G401 (cell line): ENCODE measurements at places on chromosomes 2 and 18.
A peak's percentile ranks its signal among the peaks of the same experiment; 100 is the strongest.

- peak; percentile 60 for DNase-seq
Observed at GRCh38 chr18:8726281-8726680, 20.9 kb downstream of the MTCL1 start.

GRCh38 chr18:336713-337112, 68.9 kb upstream of the THOC1 start:
- no peak for DNase-seq

- no peak for DNase-seq
Observed at GRCh38 chr18:68991286-68991685, 193.4 kb downstream of the CCDC102B start.

DNA sequence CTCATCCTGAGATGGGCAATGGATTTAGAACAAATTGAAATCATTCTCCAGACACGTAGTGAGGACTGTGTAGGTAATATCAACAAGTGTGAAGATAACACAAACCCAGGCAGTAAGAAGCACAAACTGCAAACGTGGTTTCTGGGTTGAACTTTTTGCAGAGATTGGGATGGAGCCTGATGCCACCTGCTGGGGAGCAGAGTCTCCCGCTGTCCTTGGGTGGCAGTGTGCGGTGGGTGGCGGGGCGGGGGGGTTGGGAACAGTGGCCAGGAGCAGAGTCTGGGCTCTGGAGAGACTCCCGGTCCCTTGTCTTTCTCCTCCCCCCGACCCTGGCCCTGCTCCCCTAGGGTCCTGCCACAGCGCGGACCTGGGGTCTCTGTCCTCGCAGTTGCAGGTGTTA, 19.5 kb downstream of the TRAF3IP1 start:
- no peak for DNase-seq

DNA sequence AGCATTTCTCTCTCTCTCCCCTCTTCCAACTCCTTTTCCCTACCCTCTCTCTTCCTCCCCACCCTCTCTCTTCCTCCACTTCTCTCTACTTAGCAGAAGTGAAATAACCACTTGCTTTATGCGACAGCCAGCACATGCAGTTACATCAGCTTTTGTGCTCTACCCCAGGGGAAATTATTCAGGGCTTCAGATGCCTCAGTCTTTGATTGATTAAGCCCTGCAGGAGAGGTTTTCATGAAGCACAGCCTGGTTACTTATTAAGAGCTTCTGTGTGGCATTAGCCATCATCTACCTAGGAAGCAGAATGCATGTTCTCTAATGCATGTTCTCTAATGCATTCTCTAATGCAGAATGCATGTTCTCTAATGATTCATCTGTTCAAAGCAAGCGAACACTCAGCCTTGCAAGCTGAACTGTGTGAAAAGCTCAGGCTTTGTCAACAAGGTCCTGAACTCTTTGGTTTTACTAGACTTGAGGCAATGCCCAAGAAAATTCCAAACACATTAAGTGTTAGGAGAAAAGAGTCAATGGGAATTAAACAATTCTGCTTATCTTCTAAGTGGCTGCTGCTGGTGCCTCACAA, 56.1 kb downstream of the LHCGR start:
- DNase-seq = no peak

DNA sequence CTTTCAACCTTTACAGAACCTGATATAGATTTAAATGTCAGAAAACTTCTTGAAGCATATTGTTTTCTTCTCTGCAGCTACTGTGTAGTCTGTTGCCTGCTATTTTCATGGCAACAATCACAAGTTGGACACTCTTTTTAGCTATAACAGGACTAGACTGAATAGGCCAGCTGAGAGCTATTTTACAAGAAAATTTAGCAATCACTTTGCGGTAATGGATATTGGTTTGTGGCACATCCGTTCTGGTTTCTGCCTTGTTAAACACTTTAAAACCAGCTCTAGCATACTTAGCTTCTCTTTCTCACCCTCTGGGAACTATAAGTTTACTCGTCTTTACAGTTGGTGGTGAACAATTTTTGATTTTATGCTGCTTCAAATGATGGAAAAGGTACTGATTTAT, 125.7 kb downstream of the MAP2 start:
- DNase-seq = no peak

GRCh38 chr2:59413751-59414570, 1139.5 kb downstream of the BCL11A start:
- DNase-seq = no peak

DNA sequence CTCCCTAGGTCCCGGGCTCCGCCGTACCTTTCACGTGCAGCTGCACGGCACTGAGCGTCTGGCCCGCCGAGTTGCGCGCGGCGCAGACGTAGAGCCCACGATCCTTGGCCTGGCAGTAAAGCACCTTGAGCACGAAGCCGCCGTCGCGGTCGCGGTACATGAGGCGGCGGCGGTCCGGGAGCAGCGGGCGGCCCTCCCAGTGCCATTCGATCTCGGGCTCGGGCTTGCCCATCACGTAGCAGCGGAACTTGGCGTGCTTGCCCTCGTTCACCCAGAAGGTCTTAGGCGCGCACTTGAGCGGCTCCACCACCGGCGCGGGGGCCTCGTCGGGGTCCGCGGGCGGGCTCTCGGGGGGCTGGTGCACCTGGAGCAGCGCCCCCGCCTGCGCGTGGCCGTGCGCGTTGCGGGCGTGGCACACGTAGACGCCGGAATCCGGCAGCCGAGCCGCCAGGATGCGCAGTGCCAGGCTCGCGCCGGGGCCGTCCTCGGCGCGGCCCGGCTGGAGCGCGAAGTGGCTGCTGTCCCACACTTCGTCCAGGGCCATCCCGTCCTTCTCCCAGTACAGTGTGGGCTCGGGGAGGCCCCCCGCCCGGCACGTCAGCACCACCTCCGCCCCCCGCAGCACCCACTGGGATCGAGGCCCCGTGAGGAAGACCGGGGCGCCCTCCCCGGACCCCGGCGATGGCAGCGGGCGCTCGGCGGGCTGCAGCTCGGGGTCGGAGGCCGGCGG, 980 bp downstream of the OBSL1 start:
- peak; percentile 46 for DNase-seq

DNA sequence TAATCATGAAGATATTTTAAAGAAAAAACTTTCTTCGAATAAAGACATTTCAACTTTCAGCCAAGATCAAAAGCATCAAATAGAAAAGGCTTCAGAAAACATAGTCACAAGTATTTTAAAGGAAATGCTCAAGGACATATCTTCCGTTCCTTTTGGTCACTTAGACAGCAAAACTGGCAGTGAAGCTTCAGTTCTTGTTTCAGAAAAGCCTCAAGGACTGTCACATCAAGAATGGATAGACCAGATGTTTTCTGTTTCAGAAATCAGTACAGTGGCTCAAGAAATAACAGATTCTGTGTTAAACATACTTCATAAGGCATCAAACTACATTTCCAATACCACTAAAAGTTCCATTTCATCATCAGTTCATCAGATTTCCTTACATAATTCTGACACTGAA, 51.8 kb downstream of the FSIP2 start:
- no peak for DNase-seq

DNA sequence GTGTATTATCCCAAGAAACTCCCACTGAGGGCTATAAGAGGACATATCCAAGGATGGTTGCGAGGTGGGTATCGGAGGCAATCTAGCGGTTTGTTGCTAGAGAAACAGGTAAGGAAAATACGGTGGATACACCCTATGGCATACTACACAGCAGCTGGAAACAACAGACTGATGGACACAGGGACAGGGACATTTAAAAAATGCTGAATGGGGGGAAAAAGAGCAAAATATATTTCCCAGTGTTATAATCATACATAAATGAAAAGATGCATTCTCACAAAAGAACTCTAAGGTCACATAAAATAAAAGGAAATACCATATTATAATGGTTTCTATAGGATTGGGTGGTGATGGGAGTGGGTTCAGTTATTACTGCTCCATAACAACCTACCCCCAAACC, 95.9 kb downstream of the SMC6 start:
- DNase-seq = no peak

DNA sequence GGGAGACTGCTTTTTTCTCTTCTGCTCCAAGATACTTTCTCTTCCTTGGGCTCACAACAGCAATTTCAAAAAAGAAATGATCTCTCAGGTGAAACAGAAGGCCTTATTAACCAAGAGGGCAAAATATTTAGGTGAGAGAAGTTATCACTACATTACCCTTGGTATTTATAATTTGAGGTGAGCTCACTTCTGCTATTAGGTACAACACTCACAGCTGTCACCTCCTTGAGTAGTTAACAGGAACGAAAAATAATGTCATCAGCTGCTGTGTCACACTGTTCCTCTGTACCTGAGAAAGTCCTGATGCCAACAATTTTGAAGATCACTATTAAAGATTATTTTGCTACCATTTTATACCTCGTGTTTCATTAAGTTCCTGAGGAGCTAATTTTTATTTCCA, 205.0 kb downstream of the DLGAP1 start:
- no peak for DNase-seq

DNA sequence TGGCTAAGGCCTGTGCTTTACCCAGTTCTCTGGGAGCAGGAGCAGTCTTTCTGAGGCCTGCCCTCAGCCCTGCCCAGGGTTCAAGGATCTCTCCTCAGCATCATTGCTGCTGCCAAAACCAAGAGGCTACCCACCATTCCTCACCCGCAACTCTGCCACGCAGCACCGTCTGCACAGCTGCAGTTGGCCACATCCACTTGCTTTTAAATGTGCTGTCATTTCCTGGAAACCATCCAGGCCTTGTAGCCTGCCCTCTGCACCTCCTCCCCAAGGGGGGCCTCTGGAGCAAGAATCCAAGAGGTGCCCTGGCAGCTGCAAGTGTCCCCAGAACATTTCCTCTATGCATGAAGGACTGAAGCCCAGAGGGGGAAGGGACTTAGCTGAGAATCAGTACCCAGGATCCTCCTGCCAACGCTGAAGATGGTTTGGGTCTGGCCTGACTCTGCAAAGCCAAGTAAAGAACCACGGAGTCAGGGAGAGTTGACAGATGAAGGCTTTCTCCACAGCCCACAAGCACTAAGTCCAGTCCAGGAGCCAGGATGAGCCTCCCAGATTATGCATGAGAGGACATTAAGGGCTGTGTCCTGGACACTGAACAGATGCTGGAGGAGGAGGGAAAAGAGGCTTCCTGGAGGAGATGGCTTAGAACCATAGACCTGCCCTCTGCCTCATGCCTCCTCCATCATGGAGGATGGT, 14.9 kb downstream of the EMX1 start:
- DNase-seq = no peak

- DNase-seq = no peak
Observed at GRCh38 chr2:208097801-208098200, 26.5 kb downstream of the CRYGD start.

DNA sequence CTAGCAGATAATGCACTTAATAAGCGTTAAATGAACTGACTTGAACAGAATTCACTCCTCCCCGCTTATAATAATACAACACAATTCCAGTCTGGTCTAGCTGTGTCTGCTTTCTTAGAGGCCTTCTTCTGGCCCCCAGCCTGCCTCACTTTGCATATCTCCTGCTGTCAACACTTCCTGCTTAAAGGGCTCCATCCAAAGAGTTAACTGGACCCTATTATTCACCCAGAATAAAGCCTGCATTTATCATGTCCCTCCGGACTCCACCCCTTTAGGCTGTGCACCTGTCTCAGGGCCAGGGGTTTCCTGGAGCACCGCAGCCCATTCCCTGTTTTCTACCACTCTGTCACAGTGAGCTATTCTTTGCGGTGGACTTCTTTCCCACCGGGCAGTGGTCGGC, 292.8 kb upstream of the FBXO11 start:
- no peak for DNase-seq

- peak; percentile 69 for DNase-seq
Observed at GRCh38 chr2:47193607-47194006, 38.5 kb upstream of the STPG4 start.
